ENCODE measurements at places on chromosomes 3 and 15. TPM values are rescaled to one million over a fixed set of nuclear protein-coding genes. Genes with fewer than 3 reads are reported as not detected.
A peak's percentile ranks its signal among the peaks of the same experiment; 100 is the strongest.

The TEX55 gene
- not detected for polyA plus RNA-seq

- no peak for DNase-seq
These were observed 14.3 kb downstream of the TPRG1 start for GRCh38 chr3:189186101-189186500.

GRCh38 chr3:119967353-119968006 lies 126.8 kb downstream of the GSK3B start:
- DNase-seq = no peak

DNA sequence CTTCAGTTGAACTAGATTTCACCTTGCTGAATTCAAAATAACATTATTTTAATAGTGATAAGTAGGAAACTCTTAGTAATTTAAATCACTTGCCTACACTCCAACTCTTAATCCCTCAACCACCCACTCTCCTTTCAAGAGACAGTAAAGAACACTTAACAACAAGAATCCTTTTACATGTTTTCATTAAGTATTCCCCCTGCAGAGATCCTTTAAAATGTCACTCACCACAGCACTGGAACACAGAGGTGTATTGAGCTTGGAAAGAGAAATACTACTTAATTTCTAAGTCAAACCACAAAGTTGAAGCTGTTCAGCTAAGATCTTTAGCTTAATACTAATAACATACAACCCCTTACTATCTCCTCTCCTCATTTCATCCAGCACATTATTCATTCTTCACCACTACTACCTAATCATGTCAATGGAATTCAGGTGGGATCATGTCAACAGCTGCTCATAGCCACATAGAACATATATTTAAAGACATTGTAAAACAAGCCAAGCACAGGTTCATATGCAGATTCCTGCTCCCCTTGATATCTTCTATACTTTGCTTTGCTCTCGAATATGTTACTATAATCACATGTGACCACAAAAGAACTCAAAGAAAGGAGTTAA lies 40.5 kb downstream of the IMPG2 start:
- no peak for DNase-seq

DNA sequence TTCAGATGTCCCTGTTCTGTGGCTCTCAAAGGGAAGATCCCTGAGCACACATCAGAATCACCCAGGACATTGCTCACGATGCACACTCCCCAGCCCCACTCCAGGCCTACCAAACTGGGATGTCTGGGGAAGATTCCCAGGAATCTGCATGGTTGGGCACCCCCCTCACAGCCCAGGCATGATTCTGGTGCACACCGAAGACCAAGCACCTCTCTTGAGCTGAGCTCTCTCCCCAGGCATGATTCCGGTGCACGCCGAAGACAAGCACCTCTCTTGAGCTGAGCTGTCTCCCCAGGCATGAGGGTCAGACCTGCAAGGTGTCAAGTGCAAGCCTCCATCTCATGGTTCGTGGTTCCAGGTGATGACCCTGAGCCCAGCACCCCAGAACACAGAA lies 112.2 kb upstream of the MEF2A start:
- DNase-seq = no peak

GRCh38 chr3:188788621-188789081 lies 383.1 kb upstream of the TPRG1 start:
- peak; percentile 37 for DNase-seq
